ENCODE measurements at places on chromosomes 16 and 17. TPM values are rescaled to one million over a fixed set of nuclear protein-coding genes. Genes with fewer than 3 reads are reported as not detected.

DNASE1L2 gene
- total RNA-seq, result 1.4 TPM

DNA sequence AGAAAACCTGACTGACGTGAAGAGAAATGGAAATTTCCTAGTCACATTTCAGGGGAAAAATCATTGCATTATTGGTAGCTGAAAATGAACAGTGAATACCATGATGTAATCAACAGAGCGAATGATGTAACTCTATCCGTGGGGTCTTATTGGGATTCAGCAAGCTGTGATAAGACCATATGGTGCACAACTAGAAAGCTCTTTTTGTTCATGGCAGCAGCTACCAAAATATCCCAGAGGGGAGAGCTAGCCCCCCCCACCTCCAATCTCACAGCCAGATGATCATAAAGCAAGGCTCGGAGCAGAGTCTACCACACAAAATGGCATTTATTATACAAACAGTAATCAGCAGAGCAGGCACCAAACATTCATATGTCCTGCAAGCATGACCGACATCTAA is 22.2 kb upstream of the DNAH17 start:
- no peak for DNase-seq

DNA sequence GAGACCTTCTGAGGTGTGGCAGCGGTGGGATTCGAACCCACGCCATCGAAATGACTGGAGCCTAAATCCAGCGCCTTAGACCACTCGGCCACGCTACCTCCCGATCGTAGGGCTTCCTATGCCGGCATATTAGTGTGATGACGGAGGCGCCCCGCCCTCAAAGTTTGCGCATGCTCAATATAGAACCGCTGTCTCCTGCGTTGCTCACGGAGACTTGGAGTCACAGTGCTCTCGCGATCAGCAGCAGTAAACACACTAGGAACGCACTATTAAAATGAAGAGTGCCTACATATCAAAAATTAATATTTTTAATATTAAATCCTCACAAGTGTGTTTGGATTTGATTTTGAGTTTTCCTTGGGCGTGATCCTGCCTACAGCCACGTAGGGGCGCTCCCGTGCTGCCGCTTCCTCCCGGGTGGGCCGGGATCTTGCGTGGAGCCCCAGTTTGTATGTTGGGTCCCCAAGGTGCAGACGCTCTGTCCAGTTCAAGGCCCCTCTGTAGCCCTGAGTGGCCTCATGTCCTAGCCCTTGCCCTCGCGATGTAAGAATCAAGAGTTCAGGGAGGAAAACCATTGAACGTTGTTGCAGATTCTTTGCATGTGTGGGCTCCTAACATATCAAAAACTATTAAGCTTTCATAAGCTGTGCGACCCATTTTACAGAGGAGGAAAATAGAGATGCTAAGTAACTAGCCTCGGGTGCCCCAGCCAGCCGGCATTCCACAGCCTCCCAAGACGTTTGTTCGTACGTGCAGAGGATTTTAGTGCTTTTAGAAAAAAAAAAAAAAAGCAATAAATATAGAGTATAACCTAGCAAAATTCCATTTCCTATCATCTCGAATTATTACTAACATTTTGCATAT is 10.2 kb upstream of the EEF2K start:
- DNase-seq, result peak; percentile 94

GRCh38 chr17:82444941-82445521 is 5.5 kb downstream of the CYBC1 start:
- no peak for DNase-seq

GRCh38 chr17:7932483-7932891 is 481 bp downstream of the CNTROB start:
- no peak for DNase-seq

DNA sequence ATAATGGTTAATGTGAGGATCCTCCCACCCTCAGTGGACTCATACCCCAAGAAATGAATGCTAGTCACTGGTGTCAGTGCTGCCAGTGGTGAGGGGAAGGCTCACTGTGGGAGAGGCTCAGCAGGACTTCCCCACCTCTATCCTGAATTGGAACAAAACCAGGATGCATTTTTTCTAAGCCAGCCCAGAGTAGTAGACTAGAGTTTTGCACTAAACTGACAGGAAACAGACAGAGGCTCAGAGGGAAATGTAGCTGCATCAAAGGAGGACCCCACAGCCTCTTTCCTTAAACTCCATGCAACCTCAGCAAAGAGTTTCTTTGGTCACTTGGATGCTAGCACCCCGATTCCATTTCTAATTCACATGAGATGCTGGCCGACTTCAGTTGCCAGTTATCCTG is 10.7 kb upstream of the SKAP1 start:
- DNase-seq, result no peak

DNA sequence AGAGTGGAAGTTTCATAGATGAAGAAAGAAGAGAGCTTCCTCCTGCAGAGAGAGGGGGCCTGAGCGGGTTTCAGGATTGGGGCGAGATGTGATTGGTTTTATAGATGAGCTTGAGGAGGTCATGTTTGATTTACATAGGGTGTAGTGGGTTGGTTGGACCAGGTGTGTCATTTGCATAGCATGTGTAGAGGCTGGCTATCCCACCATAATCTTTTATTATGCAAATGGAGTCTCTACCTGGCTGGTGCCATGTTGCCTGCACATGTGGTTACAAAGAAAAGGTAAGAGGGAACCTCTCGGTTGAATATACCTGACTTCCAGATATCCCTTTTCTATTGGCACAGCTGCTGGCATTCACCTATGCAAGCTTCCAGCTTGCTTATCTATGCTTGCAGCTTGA is 228.1 kb downstream of the BCAS3 start:
- no peak for DNase-seq

DNA sequence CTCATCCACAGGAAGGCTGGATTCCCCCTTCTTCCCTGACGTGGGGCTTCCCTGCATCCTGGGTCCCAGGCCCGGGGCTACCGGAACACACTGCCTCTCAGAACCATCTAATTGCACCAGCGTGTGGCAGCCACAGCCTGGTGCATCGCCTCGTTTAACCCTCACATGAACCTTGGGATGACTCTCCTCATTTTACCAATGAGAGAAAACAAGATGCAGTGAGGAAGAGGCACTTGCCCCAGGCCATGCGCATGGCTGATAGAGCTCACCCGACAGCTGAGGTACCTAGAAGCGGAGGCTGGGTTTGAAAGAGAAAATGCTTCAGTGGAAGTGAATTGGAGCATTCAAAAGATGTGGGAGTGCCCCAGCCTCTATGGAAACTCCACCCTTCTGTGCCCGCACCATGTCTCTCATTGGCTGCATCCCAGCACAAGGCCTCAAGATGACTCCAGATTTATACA is 162.3 kb downstream of the KATNIP start:
- no peak for DNase-seq

IL21R gene
- total RNA-seq, result 0.34 TPM

TBC1D3E gene
- total RNA-seq, result not detected

CBLN1 gene
- not detected for total RNA-seq

DNA sequence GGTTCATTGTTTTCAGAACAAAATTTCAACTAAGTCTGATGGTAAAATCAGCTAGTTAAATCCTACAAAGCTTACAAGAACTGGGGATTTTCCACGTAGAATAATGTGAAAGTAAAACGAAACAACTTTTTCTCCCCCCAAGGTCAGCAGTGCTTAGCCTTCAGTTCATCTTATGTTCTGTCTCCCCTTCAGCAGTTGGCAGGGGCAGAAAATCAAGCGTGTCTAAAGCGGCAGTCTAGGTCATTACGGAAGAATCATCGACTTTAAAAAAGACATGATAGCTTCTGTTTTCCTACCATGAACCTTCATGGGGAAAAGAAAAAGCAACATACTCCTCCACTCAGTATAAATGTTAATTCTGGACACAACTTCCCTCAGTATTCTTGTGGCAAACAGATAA is 50.7 kb downstream of the GNA13 start:
- DNase-seq, result no peak

All from SJSA1 (cell line).